ENCODE measurements at places on chromosomes 11 and 22.

- no peak for DNase-seq
Observed at GRCh38 chr22:50293441-50294318, 13.8 kb downstream of the PLXNB2 start.

- DNase-seq = no peak
Observed at GRCh38 chr22:20663137-20663828, 110.6 kb upstream of the SERPIND1 start.

GRCh38 chr11:80297858-80298632 is 857.2 kb upstream of the TENM4 start:
- no peak for DNase-seq

GRCh38 chr22:48199667-48200066 is 1437.2 kb downstream of the TBC1D22A start:
- no peak for DNase-seq

GRCh38 chr11:104015649-104016415 is 20.6 kb upstream of the DDI1 start:
- DNase-seq = no peak

GRCh38 chr11:72451831-72452376 is 17.6 kb upstream of the CLPB start:
- no peak for DNase-seq

- DNase-seq = no peak
Observed at GRCh38 chr22:19169002-19169946, 9.3 kb downstream of the SLC25A1 start.

DNA sequence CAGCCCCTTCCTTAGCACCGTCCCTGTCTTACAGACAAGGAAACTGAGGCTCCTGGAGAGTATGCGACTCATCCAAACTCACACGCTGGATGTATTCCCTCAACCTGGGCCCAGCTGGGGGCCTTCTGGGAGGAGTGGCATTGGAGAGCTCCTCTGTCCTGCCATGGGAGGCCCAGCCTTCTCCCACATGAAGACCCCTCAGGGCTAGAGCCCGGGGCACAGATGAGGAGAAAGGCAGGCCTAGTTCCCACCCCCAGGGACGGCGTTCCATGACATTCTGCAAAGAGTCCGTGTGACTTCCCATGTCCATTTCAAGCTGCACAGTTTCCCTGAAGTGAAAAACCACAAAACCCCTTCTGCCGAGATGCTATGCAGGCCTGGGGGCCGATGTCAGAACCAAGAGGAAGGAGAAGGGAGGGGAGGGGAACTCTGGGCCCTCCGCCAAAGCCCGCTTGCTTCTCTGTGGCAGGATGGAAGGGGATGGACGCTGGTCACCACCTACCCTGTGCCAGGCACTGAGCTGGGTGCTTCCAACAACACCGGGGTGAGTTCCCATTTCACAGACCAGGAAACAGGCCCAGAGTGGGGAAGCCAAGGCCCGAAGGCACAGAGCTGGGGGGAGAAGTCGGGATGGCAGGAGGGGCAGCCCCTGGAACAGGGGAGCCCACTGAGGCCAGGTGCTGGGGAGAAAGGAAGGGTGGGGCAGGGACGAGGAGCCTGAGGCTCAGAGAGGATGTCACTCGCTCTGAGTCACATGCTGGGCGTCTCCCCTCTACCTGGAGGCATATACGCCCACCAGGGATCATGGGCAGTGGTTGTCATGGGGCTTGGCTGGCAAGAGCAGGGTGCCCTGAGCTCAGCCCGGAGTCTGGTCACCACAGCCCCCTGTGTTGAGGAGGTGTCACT is 15.7 kb downstream of the RAC2 start:
- DNase-seq = no peak

GRCh38 chr22:49548356-49549202 is 279.1 kb downstream of the BRD1 start:
- no peak for DNase-seq

GRCh38 chr11:112016765-112017376 is 8.3 kb upstream of the DLAT start:
- no peak for DNase-seq

GRCh38 chr22:49587987-49588386 is 239.7 kb downstream of the BRD1 start:
- no peak for DNase-seq

GRCh38 chr22:29031227-29032011 is 30.2 kb downstream of the C22orf31 start:
- DNase-seq = no peak

DNA sequence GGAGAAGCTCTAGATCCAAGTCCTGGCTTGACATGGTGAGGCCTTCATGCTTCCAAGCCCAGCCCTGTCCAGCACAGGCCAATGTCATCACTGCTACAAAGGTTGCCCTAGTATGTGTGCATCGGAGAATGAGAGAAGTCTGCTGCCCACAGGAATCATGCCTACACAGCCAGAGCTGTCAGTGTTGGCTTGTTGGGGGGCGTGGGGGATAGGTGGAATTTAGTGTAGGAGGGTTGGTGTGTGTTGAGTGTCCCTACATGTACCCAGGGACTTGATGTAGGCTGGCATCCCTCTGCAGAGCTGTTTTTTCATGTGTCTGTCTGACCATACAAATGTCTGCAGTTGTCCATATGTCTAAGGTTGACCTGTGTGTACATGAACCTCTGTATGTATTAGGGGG is 37.6 kb downstream of the SLC22A12 start:
- DNase-seq = no peak

Measured in DMS 273 treated with DMSO at 0.1 percent for 48 hours (cell line).